Activated CD4-positive, alpha-beta T cell treated with anti-CD3 and anti-CD28 coated beads, Interleukin-2, amount 50 U/mL, for 1 hour (primary cell): ENCODE measurements at places on chromosomes 4 and X.

DNA sequence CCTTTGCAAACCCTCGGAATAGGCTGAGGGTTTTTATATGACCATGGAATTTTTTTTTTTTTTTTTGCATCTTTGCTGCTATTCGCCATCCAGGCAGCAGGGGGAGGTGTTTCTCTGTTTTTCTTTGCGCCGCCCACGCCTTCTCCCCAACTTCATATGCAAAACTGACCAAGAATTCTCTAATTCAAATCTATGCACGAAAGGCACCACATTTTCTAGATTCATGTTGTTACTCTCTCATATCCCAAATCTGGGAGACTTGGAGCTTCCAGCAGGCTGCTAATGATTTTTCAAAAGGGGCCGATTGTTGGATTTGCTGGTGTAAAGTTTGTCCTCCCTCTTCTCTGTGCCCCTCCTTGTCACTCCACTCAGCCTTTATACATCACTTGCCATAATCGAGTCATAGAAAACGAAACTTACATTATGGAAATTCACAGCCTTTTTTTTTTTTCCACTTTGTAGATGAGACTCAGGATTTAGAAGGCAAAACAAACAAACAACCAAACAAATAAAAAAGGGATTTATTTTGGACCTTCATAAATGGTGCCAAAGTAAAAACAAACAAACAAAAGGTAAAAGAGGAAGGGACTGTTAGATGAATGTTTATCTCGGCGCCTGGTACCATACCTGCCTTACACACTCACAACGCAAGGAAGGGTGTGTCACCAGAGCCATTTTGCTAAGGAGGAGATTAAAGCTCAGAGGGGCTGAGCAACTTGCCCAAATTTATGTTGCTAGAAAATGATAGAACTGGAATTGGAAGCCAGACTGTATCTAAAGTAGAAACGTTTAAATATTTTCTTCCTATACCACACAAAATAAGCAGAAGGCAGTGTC lies 29.3 kb upstream of the BOD1L1 start:
- peak; percentile 58 for DNase-seq

DNA sequence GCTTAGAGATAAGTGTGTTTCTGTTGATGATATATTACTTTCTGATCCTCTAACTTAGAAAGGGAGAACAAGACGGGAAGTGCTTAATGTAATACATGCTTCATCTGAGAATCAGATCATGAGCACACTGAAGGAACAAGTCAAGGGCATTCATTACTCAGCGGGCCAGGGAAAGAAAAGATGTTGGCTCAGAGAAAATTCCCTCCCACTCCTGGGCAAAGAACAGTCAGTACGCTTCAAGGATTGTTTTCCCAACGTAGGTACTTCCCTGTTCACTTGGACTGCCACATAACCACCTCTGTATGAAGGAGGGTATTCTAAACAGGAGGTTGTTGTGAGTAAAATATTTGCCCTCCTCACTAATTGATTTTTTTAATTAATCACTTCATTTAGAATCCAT lies 374.5 kb upstream of the FMR1 start:
- DNase-seq: no peak

DNA sequence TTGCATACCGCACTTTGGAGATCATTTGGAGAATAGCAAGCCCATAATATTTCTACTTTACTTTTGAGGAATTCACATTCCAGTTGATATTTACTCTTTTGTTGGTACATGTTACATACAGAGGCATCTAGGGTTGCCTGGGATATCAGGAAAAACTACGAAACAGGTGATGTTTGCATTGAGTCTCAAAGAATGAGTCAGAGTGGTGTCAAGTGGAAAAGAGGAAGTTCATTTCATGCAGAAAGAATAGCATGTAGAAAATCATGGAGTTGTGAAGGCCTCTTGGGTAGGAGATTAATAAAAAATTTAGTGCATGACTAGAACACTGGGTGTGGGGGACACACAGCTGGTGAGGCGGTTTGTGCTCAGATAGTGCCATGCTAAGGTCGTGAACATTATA lies 33.5 kb upstream of the ELOVL6 start:
- DNase-seq: no peak

DNA sequence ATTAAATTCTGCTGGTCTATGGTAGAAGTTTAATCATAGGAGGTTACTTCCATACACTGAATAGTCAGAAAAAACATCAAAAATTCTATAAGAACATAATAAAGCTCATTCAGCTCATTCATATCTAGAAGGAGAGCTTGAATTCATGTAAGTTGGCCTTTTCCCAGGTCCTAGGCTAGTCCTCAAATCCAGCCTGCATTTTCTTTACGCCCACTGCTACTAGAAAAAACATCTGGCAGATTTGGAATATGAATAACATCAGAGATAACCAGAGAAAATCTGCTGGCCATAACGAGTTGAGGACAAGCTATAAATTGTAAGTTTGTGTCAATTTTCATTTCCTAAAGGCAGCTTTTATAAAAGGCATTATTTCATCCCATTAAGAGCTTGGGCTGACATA lies 95.5 kb downstream of the MXRA5 start:
- DNase-seq: no peak

DNA sequence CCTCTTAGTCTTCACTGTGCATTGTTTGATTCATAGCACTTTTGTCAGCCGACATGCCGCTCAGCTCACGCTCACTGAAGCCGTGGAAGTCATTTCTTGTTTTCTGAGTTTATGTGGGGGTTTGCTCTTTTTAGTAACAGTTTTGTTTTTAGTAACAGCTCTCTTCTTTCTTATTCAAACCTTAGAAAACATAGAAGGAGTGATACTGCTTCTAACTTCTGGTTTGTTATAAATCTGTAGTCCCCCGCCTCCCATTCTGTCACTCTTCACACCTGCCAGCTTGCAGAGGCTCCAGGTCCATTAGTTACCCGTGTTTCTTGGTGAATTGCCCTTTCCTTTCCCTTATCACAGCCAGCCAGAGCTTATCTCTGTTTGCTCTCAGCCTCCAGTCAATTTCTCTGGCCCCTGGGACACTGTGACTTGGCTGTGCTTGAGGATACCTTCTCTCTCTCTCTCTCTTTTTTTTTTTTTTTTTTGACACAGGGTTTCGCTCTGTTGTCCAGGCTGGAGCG lies 50.5 kb downstream of the GRK4 start:
- no peak for DNase-seq

- no peak for DNase-seq
Observed at GRCh38 chrX:72634331-72634730, 61.7 kb upstream of the HDAC8 start.

DNA sequence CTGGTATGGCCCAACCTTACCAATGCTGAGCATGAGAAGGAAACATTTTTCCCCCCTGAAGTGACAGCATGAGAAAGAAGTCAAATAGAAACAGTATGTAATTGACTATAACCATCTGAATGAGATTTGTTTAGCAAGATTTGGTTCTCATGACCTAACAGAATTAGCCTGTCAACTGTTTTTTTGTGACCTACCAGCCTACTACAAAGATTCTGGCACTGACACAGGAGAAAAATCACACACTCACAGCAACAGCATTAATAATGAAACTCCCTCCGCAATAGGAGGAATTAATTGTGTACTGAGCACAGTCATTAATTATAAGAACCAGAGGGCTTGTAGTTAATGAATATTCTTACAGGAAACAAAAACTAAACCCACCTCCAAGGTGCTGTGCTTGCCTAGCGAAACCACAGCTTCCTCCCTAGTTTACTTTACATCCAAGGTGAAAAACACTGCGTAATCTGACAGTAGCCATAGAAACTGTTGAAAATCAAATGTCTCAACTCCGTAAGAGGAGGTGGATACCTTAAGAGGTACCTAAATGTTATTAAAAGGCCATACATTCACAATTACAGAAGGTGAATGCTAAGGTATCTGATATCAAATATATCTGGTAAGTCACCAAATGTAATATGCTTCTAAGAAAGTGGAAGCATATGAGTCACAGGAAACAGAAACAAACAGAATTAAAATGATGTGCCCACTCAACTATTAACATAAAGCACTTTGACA lies 34.9 kb downstream of the MMRN1 start:
- DNase-seq: no peak

- no peak for DNase-seq
Observed at GRCh38 chr4:36288731-36289426, 7.5 kb downstream of the DTHD1 start.

DNA sequence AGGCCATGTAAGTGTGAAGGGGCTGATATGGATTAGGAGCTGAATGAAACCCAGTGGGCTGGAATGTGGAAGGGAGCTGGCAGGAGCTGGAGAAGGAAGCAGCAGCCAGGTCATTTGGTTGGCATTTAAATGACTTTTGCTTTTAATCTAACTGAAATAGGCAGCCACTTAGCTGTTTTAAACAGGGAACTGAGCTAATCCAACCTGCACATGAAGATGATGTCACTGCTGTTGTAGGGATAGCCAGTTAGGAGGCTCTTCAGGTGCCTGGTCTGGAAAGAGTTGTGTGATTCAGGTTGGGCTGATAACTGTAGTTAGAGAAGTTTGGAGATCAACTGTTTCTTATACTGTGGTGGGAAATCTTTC lies 122.4 kb downstream of the PALLD start:
- DNase-seq: no peak

GRCh38 chrX:9286234-9286633 lies 178.6 kb upstream of the TBL1X start:
- DNase-seq: no peak

- no peak for DNase-seq
Observed at GRCh38 chr4:41678086-41678816, 70.3 kb downstream of the PHOX2B start.

DNA sequence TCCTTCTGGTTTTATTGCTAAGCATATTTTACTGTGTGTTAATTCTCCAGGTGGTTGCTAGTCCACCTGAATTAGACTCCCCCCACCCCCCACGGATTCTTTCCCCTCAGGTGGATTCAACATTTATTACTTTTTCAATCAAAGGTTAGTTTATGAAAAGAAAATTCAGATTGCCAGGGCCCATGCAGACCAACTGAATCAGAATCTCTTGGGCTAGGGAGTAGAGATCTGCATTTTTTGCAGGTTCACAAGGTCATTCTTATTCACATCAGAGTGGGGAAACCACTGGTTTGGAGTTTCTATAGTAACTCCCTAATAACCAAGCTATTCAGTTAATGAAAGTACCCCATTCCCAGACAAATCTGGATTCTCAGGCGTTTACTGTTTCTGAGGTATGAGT lies 9.8 kb downstream of the TMEM255A start:
- no peak for DNase-seq

DNA sequence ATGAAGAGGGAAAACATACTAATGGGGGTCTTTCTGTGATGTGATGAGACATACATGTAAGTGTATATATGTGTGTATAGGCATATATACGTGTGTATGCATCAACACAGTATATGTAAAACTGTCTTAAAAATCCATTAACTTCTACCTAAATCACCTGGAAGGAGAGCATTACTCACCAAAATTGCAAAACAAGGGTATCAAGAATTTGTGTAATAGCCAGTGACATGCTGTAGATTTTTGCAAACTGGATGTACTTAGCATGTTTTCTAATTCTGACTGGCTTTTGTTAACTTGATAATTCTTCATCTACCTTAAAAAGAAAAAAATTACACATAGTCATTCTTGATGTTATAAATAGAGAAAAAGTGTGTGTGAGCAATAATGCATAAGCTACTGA lies 104.7 kb downstream of the PRRG1 start:
- DNase-seq: no peak

- DNase-seq: no peak
Observed at GRCh38 chr4:85860066-85860740, 385.3 kb downstream of the ARHGAP24 start.

GRCh38 chr4:139666735-139667281 lies 1.2 kb downstream of the MGST2 start:
- no peak for DNase-seq

GRCh38 chr4:74230902-74231499 lies 73.1 kb downstream of the MTHFD2L start:
- no peak for DNase-seq

DNA sequence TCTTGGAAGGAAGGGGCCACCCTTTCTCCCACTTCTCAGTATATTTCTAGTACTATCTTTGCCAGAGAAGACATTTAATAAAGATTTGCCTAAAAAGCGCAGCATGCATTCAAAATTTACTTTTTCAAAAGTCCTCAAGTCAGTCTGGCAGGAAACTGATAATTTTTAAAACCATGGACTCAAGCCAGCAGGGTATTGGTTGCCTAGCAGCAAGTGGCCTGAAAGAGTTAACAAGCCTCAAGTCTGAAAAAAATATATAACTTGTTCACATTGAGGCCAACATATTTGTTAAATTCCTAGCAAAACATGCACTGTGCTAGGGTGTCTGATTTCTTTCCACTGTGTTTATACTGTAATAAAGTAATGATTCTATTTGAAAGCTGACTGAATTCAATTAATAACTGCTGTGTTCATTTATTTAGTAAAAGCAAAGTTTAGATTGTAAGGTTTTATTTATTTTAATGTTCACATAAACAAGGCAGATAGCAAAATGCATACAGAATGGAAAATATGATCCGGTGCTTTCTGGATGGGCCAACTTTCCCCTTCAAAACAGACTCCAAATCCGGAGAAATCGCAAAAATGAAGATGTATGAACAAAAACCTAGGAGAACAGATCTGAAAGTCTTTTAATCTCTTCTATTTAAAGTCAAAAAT lies 218.5 kb upstream of the FGF13 start:
- DNase-seq: no peak

DNA sequence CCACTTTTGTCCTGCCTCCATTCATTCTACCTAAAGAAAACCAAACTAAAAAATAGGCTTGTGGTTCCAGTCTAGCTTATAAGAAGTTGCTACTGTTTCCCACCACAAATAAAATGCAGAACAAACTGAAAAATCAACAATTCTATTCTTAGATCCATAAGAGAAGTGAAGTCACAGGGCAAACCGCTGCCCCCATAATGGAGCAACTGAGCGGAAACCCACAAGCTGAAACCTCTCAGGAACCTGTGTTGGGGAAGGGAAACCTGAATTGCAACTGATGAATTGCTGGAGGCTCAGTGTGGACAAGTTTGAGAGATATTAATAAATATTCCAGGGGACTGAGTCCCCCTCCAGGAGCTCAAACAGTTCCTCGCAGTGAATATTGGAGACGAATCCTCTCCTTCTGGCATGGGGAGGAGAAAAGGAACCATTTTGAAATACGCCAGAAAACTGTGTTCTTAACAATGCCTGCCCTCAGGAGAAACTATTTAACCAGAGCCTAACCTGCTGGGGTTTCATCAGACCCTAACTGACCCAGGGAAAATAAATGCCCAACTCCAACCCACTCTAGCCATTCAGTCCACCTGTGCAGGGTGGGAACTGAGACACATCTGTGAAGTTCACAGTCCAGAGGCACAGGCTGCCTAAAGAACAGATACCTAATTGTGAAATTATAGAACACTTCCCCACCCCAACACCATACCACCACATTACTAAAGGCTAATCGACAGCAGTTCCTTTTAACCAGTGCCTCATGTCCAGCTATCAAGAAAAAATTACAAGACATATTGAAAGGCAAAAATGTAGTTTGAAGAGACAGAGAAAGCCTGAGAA lies 22.8 kb upstream of the SH3RF1 start:
- no peak for DNase-seq

GRCh38 chr4:169437299-169438047 lies 166.7 kb upstream of the SH3RF1 start:
- no peak for DNase-seq

- no peak for DNase-seq
Observed at GRCh38 chr4:146336410-146336807, 122.1 kb downstream of the REELD1 start.
